RPMI7951 (cell line): ENCODE measurements at places on chromosomes 4 and X.
A peak's percentile ranks its signal among the peaks of the same experiment; 100 is the strongest.

GRCh38 chr4:169611157-169611556 is 1.2 kb downstream of the NEK1 start:
- DNase-seq = no peak

DNA sequence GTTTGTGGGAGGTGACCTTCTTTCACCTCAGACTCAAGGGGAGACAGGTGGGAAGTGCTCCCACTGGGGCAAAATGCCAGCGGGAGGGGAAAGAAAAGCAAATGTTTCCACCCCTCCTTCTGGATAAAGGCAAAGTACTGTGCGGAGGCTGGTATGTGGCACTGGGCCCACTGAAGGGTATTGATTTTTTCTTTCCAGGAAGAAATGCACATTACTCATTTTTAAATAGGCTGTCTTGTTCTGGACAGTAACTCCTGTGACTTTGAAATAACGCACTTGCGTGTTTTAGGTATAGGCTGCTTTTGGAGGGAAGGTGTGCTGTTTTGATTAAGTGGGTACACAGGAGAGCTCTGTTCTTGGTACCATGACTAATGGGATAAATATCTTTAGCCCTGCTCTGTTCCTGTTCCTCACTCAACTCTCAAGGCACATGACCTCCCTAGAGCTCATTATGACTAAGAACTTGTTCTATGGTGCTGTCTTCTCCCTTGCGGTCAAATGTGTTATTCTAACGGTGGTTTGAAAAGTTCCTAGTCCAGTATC is 40.7 kb upstream of the MBTPS2 start:
- DNase-seq = peak; percentile 85

GRCh38 chr4:102825261-102826091 is 1.9 kb downstream of the UBE2D3 start:
- DNase-seq = peak; percentile 79

DNA sequence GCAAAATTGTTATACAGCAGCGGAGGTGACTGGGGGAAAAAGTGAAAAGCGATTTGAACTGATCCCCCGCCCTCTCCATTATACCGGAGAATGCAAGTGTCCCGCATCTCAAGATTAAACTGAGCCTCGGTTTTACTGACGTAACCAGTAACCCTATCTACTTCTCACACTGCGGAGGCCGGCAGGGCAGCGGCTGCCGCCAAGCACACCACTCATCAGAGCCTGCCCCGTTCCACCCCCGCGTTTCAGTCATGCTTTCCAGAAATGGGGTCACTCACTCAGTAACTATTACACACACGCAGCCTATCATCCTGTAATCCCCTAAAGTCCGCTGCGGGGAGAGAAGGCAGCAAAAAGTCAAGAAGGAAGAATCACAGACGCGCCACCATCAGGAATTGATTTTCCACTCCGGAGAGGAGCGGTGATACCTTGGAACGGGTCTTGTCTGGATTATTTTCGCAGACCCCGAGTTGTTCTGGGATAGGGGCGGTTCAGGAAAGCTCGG is 1.4 kb downstream of the RPS6KA3 start:
- DNase-seq = peak; percentile 71

DNA sequence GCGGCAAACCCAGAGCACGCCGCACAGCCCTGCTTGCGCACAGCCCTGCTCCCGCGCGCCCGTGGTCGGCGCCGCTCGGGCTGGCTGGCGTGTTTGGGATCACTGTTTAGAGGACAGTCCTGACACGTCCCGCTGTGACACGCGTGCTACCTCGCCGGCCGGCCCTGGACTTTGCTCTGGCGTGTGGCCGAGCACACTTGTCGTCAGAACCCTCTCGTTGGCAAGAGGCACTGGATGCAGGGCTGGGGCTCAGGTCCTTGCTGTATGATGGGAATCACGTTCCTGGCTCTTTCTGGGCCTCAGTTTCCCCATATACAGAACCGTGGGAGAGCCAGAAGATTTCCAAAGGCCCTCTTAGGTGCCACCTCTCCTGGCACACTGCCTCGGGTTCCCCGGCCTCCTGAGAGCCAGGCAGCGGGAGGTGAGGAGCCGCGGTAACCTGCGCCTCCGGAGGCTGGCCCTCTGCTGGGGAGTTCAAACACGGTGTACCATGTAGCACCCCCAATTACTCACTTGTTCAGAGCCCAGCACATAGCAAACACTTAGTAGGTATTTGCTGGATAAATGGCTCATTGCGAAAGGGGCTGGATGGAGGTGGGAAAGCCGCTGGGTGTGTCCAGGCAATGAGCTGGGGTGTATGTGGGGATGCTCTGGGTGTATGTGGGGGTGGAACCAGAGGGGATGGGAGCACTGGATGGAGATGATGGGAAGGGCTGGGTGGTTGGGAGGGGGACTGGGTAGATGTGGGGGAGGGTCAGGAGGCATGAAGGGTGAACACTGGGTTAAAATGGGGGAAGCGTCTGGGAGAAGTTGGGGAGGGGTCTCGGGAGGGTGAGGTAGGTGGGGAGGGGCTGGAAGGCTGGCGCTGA is 76.6 kb downstream of the HTRA3 start:
- DNase-seq = no peak

GRCh38 chrX:133649651-133650050 is 234.4 kb upstream of the GPC4 start:
- DNase-seq = no peak

DNA sequence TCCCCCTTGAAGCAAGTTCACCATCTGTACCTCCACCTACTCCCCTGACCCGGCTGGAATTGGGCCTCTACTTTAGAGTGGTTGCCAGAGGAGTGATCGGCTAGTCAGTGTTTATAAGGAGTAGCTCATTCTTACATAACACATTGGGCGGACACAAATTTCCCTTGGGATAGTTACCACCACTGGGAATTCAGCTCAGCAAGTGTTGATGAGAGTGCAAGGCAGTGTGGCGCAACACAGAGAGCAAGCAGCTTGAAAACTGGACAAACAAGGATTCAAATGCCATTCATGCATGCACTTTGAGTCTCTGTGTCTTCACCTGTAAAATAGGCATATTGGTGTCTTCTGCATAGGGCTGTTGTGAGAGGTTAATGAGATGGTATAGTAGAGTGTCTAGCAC is 92.7 kb downstream of the STK32B start:
- no peak for DNase-seq

GRCh38 chr4:97139791-97140190 is 1003.5 kb downstream of the STPG2 start:
- DNase-seq = no peak
